Pulmonary artery endothelial cell (primary cell): ENCODE measurements at places on chromosomes 6 and 20. TPM values are rescaled to one million over a fixed set of nuclear protein-coding genes. Genes with fewer than 3 reads are reported as not detected.

GRCh38 chr6:149694921-149695320 lies 23.0 kb downstream of the LATS1 start:
- DNase-seq: no peak

GRCh38 chr20:36969051-36969450 lies 17.5 kb upstream of the SAMHD1 start:
- DNase-seq: no peak

Gene GJA1
- total RNA-seq: 313 and 605 TPM in 2 replicates

DNA sequence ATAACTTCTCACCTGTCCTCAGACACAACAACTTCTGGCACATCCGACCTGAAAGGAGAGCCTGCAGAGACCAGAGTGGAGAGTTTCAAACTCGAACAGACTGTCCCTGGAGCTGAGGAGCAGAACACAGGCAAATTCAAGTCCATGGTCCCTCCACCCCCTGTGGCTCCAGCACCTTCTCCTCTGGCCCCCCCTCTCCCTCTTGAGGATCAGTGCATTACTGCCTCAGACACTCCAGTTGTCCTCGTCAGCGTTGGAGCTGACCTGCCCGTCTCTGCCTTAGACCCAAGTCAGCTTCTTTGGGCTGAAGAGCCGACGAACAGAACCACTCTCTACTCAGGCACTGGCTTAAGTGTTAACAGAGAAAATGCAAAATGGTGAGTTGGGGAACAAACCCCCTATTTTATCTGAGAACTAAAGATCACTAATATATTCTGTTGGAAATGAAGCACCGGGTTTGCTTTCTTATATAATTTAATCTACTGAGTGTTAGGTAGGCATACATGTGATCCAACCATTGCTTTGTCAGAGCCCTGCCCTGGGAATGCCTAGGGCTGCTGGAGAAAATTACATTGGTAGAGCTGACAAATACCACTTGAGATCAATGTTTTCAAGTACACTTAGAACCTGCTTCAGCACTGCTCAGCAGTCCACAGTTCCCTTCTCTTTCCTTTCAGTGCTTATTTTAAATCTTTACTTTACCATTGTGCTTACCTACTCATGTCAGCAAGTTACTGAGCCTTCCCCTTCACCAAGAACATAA lies 77.5 kb upstream of the LTV1 start:
- no peak for DNase-seq

- no peak for DNase-seq
Measured at GRCh38 chr20:62266340-62266739, 28.0 kb downstream of the OSBPL2 start.

- DNase-seq: no peak
Measured at GRCh38 chr6:168941036-168941435, 312.6 kb downstream of the THBS2 start.

Gene HDGFL1
- not detected in 2 replicates for total RNA-seq

GRCh38 chr6:131651782-131652181 lies 14.7 kb downstream of the ENPP3 start:
- no peak for DNase-seq

Gene ZBTB12
- total RNA-seq: 3.5 and 5.2 TPM in 2 replicates

Gene CD2AP
- total RNA-seq: 29.8 and 40.5 TPM in 2 replicates

DNA sequence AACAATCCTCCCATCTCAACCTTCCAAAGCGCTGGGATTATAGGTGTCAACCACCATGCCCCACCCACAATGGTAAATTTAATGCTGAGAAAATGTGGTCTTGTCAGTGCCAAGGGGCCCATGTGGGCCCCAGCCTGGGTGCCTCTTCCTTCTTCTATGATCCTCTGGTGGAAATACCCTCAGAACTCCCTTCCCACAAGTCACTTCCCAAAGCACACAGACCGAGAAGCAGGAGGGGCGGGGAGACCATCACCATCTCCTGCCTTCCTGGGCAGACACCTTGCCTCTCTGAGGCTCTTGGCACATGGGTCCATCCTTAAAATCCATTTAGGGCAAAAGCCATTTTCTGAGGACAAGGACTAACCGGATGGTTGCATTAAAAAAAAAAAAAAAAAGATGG lies 59.0 kb downstream of the NOL4L start:
- DNase-seq: no peak

GRCh38 chr20:9028419-9028818 lies 40.5 kb upstream of the PLCB4 start:
- DNase-seq: no peak

DNA sequence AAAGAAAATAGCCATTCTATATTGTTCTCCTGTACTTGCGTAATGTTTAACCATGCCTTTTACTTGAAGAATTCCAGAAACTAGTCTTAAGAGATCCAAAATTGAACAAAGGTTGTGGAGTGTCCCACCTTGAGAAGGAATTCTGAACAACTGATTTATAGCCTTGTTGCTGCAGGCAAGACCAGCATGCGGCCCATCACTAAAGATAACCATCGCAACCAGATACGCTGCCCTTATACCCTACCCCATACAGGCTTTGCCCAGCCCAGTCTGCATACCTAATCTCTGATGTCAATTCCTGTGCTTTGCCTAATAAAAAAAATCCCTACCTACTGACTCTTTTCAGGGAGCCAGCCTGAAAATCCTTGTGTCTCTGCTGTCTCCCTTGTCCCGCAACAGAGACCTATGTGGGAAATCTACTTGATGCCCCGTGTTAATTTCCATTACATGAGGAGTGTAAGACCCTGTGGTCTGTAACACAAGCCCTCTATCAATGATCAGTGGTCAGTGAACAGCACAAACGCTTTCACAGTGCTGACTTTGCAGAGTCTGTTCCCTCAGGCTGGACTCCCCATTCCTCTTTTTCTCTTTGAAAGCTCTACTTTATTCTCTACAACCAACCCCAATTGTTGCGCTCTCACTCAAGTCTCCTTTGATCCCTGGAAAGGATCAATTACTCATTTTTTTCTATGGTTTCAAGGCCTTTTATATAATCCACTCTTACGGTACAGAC lies 125.7 kb upstream of the BTBD3 start:
- DNase-seq: no peak

- no peak for DNase-seq
Measured at GRCh38 chr20:1371830-1372539, 20.9 kb downstream of the FKBP1A start.

DNA sequence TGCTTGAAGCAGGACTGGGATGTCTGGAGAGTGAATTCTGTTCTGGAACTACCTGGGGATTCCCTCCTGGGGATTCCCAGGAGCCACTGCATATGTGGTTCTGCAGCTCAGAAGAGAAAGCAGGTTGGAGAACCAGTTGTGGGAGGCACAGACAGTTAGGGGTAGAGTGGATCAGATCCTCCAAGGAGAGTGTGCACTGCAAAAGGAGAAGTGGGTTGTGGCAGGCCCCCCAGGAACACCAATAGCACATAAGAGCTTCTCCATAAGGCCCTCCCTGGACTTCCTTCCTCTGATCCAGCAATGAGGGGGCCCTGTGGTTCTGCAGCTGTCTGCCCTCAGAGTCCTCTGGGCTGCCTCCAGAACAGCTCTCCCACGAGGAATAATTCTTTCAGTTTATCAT lies 369.2 kb upstream of the CNR1 start:
- DNase-seq: no peak

GRCh38 chr6:133855276-133855990 lies 33.5 kb upstream of the TCF21 start:
- DNase-seq: no peak

DNA sequence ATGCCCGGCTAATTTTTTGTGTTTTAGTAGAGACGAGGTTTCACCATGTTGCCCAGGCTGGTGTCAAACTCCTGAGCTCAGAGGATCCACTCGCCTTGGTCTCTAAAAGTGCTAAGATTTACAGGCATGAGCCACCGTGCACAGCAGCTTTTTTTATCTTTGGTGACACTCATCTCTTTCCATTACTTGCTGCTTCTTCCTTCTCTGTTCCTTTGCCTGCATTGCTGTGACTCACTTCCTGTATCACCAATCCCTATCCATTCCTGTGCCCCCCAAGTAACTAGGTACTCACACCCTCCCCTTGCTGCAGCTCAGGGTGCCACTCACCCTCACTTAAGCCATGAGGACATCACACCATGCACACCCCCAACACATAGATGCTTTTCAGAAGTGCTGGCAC lies 24.6 kb downstream of the KHDC1L start:
- no peak for DNase-seq

Gene VSTM2L
- 0.20 and 0.35 TPM in 2 replicates for total RNA-seq

- no peak for DNase-seq
Measured at GRCh38 chr20:49267327-49267726, 10.5 kb downstream of the ZNFX1 start.

GRCh38 chr20:38145729-38146075 lies 19.4 kb downstream of the TGM2 start:
- no peak for DNase-seq

GRCh38 chr6:44390158-44390683 lies 2.7 kb downstream of the CDC5L start:
- DNase-seq: no peak

- DNase-seq: no peak
Measured at GRCh38 chr6:1916334-1917070, 306.8 kb downstream of the FOXC1 start.

Gene RHAG
- total RNA-seq: not detected in 2 replicates

GRCh38 chr6:166645896-166646295 lies 18.8 kb upstream of the RPS6KA2 start:
- DNase-seq: no peak

DNA sequence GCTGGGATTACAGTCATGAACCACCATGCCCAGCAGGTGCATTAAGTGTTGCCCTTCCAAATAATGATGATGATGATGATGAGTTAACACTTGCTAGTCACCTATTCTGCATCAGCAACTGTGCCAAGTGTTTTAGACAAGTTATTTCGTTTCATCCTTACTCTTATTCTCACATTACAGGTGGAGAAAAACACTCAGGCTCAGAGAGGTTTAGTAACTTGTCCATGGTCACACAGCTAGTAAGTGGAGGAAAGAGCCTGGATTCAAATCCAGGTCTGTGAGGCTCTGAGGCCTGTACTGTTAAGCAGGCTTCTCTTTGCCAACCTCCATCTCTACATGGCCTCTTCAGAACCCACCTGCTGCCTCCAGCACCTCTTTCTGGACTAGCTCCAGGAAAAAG lies 70.8 kb downstream of the MDGA1 start:
- DNase-seq: no peak

GRCh38 chr6:95599706-95600105 lies 22.4 kb downstream of the MANEA start:
- no peak for DNase-seq

Gene PDE10A
- 7.1 and 9.8 TPM in 2 replicates for total RNA-seq

GRCh38 chr6:18349386-18349785 lies 37.8 kb upstream of the RNF144B start:
- DNase-seq: no peak

DNA sequence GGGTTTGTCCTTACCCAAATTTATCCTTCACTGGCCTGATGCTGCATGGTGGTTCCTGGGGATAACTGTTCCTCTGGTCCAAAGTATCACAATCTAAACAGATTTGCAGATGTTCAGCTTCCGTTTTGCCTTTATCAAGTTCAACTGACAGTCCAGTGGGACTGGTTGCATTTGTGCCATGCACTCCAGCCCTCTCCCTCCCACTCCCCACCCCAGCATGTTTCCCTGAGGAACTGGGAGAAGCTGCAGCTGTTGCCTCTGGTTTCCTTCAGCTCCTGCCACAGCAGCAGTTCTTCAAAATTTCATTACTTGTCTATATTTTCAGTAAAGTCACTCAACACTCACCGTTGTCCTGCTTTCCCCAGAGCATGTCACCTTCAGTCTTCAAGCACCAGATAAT lies 39.5 kb upstream of the KIF16B start:
- no peak for DNase-seq

DNA sequence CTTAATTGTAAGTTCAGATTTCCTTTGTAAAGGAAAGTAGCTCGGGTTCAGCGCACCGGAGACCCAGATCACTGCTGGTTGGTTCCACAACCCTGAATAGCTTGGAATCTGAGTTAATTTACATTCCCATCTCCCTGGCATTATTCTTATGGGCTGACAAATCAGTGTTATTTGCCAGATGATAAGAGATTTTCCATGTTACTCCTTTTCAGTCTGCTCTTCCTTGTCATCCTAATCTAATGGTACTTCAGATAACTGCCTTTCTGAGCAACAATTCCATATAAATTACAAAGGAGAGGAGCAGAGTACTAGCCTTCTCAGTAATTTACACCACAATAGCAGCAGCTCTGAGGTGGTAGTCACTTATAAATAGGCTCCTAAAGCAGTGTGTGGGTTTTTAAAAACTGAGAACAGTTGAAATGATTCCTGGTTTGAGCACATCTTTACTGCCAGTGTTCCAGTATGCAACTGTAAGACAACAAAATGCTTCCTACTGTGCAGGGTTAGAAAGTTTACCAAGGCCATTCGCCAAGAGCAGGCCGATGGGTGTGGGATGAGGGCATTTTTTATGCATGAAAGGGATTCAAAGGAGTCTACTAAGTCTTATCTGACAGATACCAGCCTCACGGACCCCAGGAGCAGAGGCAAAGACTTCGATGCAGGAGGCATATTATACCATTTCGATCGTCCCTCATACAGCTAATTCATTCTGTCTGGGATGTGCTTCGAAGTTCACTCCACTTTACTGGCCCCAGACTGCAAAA lies 89.7 kb downstream of the NDUFAF5 start:
- DNase-seq: no peak

Gene PPP1R14C
- total RNA-seq: 0.04 TPM in 1 of 2 replicates, not detected in the other
